ENCODE measurements at places on chromosomes 4 and X.

DNA sequence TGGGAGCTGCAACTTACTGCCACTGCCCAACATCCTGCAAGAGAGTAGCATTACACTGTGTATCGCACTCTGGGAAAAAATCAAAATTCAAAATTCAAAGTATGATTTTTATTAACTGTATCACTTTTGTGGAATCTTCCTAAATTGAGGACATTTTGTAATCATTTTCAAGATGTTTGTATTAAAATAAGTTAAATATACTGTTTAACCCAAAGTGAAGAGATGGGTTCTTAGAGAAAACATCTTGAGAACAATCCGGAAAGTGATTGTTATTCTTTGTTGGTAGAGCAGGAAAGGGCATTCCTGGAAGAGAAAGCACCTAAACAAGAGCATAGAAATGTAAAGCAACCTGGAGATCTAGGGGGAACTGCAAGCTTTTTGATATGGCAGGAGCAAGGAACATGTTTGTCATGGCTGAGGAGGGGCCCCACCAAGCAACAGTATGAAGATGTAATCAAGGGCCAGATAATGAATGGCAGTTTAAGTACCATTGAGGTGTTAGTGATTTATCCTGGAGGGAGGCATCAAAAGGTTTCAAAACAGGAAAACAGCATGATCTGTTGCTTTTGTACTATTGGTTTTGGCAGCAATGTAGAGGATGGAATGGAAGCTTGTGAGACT, 14.1 kb upstream of the SEC24D start:
- no peak for DNase-seq

DNA sequence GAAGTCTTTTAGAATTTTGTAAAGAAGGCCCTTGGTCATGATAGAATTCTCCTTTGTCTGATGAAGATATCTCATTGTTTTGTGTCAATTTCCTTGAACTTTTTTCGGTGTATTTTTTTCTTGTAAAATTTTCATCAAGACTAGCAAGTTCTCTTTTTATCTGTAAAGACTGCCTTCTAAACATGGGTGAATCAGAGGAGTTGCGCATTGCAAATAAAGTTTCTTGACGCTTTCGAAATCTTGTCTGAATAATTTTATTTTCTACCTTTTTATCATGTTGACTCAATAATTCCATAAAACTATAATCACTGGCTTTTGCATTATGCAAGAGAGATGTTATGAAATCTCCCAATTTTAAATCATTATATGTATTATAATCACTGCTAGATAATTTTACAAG, 66.2 kb downstream of the NCAPG start:
- no peak for DNase-seq

- no peak for DNase-seq
Measured at GRCh38 chr4:11598591-11598990, 169.9 kb upstream of the HS3ST1 start.

- DNase-seq, result no peak
Measured at GRCh38 chr4:159010100-159010499, 92.8 kb upstream of the RAPGEF2 start.

DNA sequence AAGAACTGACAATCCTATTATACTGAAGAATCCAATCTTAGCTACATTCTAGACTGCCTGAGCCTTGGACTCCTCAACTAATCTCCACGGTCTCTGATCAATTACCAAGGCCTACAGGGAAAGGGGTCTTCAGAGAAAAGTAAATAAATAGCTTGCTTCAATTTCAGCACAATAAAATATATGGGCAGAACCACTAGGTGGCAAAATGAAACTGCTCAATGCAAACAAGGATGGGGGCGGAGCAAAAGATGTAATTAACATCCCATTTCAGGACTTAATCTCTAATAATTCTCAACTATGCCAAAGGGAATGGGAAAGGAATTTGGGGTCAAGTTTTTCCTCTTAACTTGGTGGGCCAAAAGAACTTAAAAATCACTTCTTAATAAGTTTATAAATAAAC, 78.4 kb upstream of the MAP3K15 start:
- DNase-seq, result no peak

DNA sequence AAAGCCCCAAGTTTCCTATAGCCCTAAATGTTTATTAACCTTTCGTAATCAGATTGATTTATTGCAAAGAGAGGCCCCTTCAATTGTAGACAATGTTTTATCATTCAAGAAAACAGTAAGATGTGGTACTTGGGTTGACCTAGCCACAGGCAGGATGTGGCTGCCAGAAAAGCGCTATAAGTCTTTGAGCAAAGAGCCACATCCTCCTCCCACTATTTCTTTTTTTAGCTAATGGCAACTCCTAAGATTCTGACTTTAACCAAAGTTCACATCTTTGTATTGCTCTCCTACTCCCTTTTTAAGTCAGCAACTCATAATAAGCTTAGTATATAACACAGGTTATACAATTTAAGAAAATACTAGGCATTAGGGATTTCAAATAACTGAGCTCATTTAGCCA, 70.7 kb upstream of the PPP3CA start:
- no peak for DNase-seq

Data from NCI-H2081 treated with DMSO at 0.1 percent for 48 hours (cell line).